ENCODE measurements at places on chromosomes 7 and 10.

DNA sequence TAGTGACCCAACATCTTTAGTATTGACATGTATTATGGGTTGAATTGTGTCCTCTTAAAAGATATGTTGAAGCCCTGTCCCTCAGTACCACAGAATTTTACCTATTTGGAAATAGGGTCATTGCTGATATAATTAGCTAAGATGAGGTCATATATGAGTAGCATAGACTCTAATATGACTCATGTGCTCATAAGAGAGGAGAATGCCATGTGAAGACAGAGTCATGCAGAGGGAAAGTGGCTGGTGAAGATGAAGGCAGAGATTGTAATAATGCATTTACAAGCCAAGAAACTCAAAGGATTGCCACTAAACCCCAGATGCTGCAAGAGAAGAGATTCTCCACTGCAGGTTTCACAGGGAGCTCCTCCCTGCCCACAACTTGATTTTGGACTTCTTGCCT is 496.4 kb downstream of the KIF20B start:
- DNase-seq, result no peak

DNA sequence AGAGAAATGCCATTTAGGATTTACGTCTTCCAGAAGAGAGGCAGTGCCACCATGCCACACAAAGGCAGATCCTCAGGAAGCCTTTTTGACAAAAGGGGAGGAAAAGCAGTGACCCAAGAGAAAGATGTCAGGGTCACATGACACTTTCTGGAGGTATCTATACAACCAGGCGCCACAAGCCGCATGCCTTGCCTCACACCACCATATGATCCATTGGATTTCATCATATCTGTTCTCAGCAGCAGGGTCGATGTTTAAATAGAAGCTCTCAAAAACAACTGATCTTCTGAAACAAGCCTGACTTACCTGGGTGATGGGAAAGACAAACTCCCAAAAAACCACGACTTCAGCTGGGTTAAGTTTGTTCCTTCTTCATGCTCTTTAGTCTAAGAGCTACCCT is 52.5 kb upstream of the UNC5B start:
- no peak for DNase-seq

- DNase-seq, result no peak
Measured at GRCh38 chr10:120941501-120941900, 90.3 kb downstream of the WDR11 start.

DNA sequence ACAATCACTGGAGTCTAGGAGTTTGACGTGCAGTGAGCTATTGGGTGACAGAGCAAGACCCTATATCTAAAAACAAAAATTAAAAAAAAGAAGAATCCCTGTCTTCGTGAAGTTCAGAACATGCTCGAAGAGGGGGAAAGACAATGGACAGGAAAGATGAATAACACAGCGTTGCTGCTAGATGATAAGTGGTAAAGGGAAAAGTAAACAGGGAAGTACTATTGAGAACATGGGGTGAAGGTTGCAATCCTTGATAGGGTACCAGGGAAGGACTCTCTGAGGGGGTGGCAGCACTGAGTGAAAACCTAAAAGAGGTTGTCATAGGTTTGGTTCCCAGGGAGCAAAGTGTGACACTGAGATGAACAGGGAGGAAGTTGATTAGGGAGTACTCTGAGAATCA is 2.8 kb upstream of the ABRAXAS2 start:
- no peak for DNase-seq

GRCh38 chr10:13673156-13673555 is 86.4 kb downstream of the PRPF18 start:
- no peak for DNase-seq

DNA sequence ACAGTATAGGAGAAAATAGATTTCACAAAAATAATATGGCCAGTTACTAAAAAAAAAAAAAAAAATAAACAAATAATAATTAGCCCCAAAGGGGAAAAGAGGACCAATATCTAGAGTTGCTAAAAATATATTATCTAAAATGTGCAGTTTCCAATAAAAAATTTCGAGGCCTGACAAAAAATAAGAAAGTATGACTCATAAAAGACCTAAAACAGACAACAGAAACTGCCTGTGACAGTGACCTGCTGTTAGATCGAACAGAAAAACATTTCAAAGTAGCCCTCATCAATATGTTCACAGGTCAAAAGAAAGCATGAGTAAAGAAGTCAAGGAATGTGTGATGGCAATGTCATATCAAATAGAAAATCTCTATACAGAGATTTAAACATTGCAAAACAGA is 11.8 kb upstream of the TSPAN12 start:
- no peak for DNase-seq

- no peak for DNase-seq
Measured at GRCh38 chr10:20173046-20173445, 356.8 kb downstream of the PLXDC2 start.

GRCh38 chr10:116697816-116698215 is 44.5 kb downstream of the HSPA12A start:
- DNase-seq, result no peak

- DNase-seq, result no peak
Measured at GRCh38 chr7:135971366-135971725, 5.8 kb downstream of the MTPN start.

Data from activated CD4-positive, alpha-beta T cell treated with anti-CD3 and anti-CD28 coated beads for 4 hours (primary cell).